ENCODE measurements at places on chromosomes 4 and X.

GRCh38 chrX:103253608-103254007 lies 1.3 kb downstream of the TCEAL8 start:
- DNase-seq: no peak

GRCh38 chr4:95394752-95395306 lies 153.9 kb downstream of the UNC5C start:
- DNase-seq: no peak

- no peak for DNase-seq
Observed at GRCh38 chr4:78361621-78362120, 189.9 kb upstream of the ANXA3 start.

DNA sequence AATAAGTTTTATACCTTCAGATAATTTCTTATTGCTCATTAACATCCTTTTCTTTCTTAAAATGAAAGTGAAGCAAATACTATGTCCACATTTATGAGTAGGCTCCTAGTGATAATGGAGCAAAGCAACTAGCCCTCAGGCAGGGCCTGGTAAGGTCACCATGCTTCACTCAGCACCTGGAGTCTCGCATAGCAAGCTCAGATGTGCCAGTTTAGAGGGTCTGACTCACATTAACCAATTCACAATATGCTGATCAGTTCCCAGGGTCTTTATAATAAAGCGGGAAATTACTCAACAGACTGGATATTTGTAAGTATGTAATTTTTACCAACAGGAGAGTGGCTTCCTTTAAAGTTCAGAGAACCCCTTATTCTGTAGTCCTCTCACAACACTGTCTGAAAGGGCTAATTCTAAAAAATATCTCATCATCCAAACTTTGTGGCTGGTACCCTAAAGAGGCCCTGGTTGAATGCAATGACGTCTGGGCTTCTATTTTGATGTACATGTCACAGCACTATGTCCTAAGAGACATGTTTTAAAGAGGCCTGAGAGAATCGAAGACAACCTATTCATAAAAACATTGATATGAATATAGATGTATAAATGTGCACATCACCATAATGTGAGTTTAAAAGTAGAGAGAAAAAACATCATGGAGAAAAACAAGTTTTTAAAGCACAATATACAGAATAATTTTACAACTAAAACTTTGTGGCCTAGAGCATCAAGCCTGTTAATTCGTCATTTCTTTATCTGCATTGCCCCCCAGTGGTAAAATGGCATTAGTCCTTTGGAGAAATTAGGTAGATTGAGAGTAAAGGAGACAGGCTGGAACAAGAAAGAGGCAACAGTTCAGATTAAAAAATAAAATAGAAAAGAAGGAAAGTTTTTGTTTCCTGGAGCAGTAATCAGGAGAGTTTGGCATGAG lies 44.3 kb downstream of the IL21 start:
- no peak for DNase-seq

DNA sequence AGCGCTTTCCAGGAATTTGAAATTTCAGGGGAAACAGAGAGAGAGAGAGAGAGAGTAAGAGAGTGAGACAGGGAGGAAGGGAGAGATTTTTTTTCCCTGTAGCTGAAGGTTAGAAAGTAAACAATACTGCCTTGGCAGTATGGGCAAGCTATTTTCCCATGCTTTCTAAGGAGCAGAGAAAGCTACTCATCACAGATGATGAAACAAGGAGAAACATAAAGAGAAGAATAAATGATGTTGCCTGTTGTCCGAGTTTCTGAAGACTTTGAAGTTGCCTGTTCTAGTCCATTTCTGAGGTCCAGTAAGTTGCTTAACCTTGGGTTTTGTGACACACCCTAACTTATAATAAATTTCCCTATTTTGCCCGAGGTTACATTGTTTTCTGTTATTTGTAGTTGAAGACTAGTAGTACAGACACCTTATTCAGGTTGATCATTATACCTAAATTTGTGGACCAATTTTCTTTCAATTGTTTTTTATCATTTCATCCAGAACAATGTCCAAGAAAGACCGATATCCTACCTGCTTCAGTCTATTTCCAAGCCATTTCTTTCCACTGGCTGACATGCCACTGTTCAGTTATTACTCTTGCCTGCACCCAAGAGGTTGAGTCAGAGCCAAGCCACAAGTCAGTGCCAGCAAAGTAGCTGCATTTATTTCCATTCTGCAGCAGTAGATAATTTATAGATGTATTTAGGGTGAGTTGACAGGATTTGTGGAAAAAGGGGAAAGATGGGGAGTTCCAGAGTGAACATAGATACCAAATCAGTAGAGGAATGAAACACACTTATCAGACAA lies 49.7 kb upstream of the SLC16A2 start:
- no peak for DNase-seq

DNA sequence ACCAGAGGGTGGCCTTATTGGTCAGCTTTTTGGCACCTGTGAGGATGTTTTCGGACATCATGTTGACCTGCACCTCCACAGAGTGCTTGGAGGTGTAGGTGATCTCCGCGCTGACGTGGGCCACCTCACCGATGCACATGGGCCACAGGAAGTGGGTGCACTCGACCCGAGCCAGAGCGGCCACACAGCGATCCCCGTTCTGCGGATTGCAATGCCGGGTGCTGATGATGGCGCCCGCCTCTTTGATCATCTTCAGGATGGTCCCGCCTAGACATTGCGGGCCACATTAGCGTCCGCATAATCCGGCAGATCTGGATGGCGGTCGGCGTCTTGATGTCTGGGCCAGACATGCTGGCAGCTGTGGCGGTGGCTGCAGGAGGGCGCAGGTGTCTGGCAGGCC lies 12.9 kb upstream of the N4BP2 start:
- DNase-seq: no peak

DNA sequence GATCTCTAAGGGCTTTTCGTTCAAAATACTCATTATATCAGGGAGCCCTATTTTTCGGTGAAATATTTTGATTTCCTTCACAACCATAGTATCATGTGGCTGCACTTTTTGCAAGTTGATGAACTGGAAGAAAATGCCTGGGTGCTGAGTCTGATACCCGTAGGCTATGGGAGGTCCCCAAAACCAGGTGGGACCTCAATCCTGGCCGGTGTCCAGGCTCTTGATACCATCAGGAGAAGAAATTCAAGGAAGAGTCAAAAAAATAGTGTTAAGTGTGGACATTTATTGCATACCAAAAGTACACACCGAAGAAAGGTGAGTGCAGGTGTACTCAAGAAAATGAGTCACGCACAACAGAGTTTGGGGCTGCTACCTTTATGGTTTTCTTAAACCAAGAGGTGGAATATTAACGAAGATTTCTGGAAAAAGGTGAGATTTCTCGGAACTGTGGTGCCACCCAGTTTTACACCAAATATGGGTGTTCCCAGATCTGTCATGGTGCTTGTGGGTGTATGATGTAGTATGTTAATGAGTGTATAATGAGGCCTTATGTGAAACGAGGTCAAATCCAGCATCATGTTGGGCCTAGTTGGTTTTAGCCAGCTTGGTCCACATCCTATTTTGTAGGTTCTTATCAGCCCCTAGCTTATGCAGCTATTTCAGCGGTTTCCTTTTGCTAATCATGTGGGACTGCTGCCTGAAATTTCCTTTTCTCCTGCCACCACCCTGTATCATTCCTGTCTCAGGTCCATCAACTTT lies 29.9 kb downstream of the VCX2 start:
- no peak for DNase-seq

- no peak for DNase-seq
Observed at GRCh38 chrX:371907-372306, 14.8 kb downstream of the PPP2R3B start.

DNA sequence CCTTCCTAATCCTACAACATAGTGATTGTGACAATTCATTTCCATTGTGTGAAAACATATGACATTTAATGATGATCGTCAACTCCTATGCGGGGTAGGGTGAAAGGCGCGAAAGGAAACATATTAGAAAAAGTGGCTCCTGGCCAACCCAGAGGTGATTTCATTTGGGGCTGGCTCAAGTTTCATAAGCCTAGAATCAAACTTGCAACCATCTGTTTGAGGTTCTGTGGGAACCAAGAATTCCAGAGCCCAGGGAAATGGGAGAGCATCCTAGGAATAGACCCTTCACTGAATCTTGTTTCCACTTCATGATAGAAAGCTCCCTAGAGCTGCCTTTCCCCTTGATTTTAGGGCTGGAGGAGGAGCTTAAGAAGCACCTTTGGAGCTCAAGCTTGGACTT lies 101.3 kb upstream of the EGFL6 start:
- no peak for DNase-seq

DNA sequence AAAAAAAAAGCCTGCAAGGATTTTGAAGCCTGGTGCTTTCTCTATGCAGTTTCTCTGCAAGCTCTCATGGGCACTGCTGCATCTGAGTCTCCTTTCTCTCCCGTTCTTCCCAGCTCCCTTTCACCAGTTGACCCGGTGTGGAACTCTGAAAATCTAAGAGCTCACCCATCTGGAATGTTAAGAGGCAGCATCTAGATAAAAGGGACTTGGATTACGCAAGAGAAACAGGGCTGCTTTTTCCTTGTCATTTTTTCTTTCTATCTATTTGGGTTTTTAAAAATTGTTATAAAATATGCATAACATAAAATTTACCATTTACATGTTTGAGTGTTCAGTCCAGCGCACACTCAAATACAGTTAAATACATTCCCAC lies 95.2 kb upstream of the RPS6KA3 start:
- no peak for DNase-seq

GRCh38 chr4:180491210-180491609 lies 1752.0 kb upstream of the TENM3 start:
- no peak for DNase-seq

- no peak for DNase-seq
Observed at GRCh38 chrX:10900585-10901289, 210.4 kb upstream of the HCCS start.

DNA sequence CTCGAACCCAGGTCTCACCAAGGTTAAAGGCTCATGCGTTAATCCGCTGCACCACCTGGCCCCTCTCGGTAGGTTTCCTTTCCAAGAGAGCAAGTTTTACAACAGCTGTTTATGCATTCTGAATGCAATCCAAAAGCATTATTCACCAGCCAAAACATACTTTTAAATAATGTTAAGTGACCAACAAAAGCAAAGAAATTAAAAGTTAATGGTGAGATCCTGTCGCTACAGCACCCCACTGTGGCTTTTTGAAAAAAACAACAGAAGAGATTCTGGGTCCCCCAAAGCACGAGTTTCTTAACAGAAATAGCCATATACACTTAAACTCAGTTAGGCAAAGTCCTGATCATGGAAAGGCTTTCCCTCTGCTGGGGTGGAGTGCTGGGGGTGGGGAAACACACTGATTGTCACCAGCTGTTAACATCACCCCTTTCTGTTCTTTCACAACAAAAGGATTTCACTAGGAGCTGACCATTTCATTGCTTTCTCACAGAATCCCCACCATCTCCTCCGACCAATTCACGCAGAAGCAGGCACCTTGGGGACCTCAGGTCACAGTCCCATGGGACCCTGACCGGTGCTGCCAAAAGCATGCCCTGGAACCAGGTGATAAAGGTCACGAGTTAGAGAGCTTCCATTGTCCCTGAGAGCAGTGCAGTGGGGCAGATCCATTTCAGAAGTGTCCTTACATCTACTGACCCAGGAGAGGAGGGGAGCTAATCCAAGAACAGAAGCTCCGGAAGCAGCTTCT lies 51.2 kb downstream of the ZNF827 start:
- no peak for DNase-seq

DNA sequence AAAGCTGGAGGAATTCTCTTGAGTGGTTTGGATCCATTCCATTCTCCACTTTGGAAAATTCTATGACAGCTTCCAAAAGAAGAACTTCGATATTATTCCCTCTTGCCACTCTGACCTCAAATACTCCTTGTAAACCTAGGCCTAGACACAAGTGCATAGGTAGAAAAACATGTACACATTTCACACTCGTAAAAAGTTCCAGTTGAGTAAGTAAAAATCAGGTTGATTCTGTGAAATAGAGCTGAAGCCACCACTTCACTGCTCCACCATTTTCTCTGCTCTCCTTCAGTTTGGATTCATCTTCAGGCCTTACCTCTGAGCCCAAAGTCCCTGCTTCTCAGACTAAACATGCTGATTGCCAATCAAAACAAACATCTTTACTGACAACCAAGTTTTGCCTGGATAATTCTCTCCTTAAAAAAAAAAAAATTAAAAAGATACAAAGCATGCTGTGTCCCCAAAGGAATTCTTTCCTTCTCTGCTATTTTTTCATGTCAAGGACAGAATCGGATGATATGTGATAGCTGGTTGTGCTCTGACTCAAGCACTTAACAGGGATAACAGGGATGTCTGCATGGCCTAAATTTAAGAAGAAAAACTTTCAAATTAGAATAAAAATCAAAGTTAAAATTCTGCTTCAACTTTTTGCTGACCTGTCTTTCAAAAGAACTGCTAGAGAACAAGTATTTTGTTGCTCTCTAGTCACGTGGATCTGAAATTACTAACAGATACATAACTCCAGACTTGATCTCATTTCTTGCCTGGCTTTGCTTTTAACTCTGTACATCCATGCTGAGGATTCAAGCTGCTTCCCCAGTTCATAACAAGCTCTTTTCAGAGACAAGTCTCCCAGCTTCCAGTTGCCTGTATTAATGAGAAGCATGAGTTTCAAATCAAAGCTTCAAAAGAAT lies 420.9 kb upstream of the INTU start:
- DNase-seq: no peak

DNA sequence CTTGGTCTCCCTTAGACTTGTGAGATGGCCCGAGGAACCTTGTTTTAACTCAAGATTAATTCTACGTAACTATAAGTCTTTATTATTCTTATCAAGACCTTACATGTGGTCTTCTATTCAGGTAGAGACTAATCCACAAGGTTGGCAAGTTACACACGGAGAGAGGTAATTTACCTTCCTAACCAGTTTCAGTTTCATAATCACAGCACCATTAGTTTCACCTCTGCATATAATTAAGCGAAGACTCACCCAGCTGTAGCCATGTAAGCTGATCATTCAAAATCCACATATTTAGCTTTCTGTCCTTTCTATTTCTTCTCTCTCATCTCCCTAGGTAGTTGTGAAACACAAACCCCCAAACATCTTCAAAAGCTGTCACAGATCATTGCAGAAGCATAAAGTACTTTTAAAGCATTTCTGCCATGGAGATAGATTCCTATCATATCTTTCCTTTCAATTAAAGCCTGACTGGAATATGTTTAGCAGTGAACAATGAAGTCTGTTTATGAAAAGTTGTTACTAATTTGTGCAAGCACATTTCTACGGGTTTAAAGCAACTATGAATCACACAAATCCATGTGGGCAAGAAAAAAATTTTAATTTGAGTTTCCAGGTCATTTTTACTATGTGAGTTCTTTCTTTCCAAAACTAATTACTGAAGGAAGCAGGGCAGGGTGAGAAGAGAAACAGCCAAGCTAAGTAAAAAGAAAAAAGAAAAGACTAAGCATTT lies 78.5 kb downstream of the BTC start:
- DNase-seq: no peak

DNA sequence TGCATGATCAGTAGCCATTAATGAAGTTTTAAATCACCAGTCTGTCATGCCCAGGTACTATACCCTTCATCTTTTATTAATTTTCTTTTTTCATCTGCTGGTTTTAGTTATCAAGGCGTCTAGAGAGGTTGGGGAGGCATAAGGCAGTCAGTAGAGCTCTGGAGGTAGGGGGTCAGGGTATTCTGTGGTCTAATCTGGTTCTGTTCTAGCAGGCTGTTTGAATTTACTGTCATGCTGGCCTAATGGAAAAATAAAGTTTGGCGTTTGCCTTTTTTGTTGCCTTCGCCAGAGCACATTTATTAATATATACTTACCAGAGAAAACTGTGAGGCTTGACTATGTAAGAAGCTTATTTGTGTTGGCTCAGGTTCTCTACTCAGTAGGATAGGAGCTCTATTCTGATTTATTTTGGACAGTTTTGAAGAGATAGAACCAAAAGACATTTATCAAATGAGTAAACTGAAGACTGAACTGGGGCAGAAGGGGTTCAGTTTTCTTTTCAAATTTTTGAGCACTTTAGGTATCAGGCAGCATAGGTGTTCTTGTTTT lies 46.9 kb downstream of the TMEM131L start:
- DNase-seq: no peak

GRCh38 chr4:119690871-119691270 lies 62.3 kb upstream of the PDE5A start:
- DNase-seq: no peak

All from stimulated activated CD8-positive, alpha-beta memory T cell treated with anti-CD3 and anti-CD28 coated beads, Interleukin-15, amount 100 ng/mL, for 48 hours (primary cell).